ENCODE measurements at places on chromosomes 16 and 17. TPM values are rescaled to one million over a fixed set of nuclear protein-coding genes. Genes with fewer than 3 reads are reported as not detected.

Gene KLHL11
- total RNA-seq = 24.4 TPM

Gene KRTAP9-4
- not detected for total RNA-seq

Gene TMED6
- 3.3 TPM for total RNA-seq

- H3K27ac ChIP-seq = no peak overlapping the region
- no peak overlapping the region for H3K4me3 ChIP-seq
- H3K36me3 ChIP-seq = peaks cover 24% of the 10 kb centered on the region
- no peaks in the 10 kb centered on the region for H3K4me1 ChIP-seq
Observed at GRCh38 chr16:46607529-46607928, 13.7 kb downstream of the SHCBP1 start.

- no peaks in the 10 kb centered on the region for H3K27me3 ChIP-seq
- DNase-seq = no peak
- H3K36me3 ChIP-seq = no peaks in the 10 kb centered on the region
- H3K4me1 ChIP-seq = no peaks in the 10 kb centered on the region
- no peak overlapping the region for H3K4me3 ChIP-seq
Observed at GRCh38 chr16:86772671-86773353, 194.5 kb downstream of the FOXL1 start.

DNA sequence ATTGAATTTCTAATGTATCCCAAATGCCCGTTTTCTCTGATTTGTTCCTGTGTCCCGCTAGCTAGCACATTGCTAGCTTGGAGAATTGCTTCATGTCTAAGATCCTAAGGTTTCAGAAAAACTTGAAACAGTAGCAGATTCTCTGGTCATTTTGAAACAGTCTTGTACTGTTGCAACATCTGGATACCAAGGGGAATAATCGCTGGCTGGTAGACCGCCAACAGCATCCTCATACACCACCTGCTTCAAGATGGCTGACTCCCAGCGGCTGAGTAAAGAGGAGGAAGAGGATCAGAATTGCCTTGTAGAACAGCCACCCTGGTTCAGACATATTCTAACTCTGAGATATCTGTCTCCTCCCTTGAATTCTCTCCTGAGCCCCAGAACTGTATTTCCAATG is 226.7 kb upstream of the ELAC2 start:
- no peaks in the 10 kb centered on the region for H3K4me1 ChIP-seq
- no peaks in the 10 kb centered on the region for H3K36me3 ChIP-seq
- DNase-seq = no peak
- H3K4me3 ChIP-seq = no peak overlapping the region

DNA sequence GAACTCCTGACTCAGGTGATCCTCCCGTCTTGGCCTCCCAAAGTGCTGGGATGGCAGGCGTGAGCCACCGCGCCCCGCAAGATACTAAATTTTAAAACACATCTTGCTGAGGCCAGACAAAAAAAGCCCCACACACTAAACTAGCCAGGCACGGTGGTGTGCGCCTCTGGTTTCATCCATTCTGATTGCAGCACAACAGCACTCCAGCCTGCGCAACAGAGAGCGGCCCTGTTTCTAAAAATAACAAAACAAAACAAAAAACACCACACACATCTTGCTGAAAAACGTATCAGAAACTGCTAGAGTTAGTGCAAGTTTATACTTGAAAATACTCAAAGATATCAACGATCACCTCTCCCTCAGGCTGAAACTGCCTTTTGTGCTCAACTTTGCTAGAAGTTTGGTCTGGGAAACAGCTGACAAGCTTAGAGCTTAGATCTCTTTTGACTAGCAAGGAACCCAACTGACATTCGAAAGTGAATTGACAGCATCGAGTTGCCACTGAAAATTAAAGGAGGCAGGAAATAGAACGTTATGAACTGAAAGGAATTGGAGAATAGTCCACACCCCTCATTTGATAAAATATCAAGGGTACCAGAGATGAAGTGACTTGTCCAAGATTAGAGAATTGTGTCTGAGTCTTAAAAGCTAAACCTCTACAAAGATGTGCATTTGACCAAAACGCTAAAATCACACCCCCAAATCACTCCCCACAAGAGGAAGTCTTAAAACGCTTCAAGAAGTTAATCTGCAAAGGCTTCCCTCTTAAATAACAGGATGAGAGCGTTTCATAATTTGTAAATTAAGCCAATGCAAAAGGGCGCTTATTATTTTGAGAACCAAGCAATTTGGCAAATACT is 908 bp downstream of the COG4 start:
- H3K27ac ChIP-seq = peak overlapping the region; percentile 100
- peaks cover 53% of the 10 kb centered on the region for H3K4me1 ChIP-seq
- no peaks in the 10 kb centered on the region for H3K27me3 ChIP-seq
- DNase-seq = no peak

DNA sequence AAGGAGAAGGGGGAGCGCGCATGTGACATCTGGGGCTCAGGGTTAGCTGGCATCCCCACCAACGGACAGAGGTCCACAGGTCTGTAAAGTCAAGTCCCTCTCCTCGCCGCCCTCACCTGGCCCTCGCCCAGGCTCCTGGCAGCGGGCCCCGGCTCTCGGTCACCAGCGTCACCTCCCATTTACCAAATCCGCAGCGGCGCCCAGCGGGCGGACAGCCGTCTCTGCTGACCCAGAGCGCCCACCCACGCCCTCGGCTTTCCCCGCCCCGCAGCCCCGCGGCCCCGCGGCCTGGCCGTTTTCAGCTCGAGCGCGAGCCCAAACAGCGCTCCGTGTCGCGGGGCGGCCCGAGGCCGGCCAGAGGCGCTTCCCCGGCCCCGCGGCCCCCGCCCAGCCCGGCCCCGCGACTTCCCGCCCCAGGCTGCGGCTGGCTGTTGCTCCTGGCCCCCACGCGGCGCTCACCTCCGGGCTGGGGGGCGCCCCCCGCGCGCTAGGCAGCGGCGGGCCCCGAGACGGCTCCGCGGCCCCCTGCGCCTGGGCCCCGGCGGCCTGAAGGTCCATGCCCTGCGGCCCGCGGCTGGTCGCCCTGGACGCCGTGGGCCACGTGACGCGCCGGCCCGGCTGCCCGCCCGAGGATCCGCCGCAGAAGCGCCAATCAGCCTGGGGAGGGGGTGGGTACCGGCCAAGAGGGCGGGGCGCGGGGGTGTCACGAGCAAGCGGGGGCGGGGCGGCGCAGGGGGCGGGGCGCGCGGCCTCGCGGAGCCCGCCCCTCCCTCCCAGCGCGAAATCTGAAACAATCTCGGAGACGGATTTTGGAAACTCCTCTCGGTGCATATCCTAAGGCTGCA is at the start of gene COPRS:
Gene COPRS, minus strand, starts transcription at position 603 of the 845 bp plus-strand sequence. Its CDS starts 45 bp downstream, at position 558.
- H3K4me1 ChIP-seq = peaks cover 29% of the 10 kb centered on the region
- peak within 1 kb of the TSS; percentile 7 for H3K27ac ChIP-seq
- H3K36me3 ChIP-seq = peaks cover 9% of the 10 kb centered on the region
- H3K4me3 ChIP-seq = peak within 1 kb of the TSS; percentile 76
- peak; percentile 83 for DNase-seq

All from activated T-cell treated with anti-CD3 and anti-CD28 coated beads, Interleukin-2, amount 50 U/mL, for 72 hours (primary cell).